Activated CD4-positive, alpha-beta T cell treated with anti-CD3 and anti-CD28 coated beads, Interleukin-2, Interleukin-6, amounts not matched to agents 100 ng/mL and 50 ng/mL, durations not matched to agents 16 hours and 8 hours (primary cell): ENCODE measurements at places on chromosomes 12 and 14.

DNA sequence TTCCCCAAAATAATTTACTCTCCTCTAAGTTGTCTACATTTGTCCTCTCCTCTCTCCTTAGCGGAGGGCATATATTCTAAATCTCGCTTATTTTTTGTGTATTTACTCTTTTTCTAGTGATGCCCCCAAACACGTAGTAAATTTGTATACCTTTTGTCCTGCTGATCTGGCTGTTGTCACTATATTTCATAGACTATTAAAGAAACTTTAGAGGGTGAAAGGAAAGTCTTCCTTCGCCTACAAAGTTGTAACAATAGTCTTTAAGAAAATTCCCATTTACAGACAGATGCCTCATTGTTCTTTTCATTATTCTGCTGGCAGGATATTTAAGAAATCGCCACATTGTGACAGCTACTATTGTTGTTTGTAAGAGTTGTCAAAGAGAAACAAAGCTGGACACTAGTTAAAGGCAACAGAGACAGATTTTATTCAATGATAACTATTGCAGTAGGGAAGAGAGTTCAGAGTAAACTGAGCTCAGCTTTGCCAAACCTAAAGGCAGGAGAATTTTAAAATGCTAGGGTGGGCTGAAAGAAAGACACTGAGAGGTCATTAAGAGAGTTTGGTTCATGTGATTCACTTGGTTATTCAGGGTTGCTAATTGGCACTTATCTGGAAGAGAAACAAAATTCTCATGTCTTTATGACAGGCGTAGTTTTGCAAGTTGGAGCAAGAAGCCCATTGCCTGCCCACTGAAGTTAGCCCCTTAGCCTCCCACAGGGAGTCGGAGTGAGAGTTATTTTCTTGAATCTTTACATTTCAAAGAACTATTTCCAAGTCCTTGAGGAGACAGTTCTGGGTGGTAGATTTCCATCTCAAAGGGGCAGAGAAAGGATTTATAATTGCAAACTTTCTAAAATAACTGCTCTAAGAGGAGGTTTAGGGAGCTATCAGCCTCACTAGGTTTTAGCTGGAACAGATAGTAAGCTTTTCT is 1272.5 kb upstream of the SEL1L start:
- DNase-seq = no peak

GRCh38 chr14:65414961-65415589 is 2.5 kb downstream of the FUT8 start:
- peak; percentile 36 for DNase-seq

- no peak for DNase-seq
Measured at GRCh38 chr12:108750526-108750925, 19.2 kb upstream of the CORO1C start.

- DNase-seq = no peak
Measured at GRCh38 chr12:113475451-113476175, 3.9 kb upstream of the LHX5 start.

GRCh38 chr12:52306731-52307130 is 14.5 kb downstream of the KRT83 start:
- no peak for DNase-seq

DNA sequence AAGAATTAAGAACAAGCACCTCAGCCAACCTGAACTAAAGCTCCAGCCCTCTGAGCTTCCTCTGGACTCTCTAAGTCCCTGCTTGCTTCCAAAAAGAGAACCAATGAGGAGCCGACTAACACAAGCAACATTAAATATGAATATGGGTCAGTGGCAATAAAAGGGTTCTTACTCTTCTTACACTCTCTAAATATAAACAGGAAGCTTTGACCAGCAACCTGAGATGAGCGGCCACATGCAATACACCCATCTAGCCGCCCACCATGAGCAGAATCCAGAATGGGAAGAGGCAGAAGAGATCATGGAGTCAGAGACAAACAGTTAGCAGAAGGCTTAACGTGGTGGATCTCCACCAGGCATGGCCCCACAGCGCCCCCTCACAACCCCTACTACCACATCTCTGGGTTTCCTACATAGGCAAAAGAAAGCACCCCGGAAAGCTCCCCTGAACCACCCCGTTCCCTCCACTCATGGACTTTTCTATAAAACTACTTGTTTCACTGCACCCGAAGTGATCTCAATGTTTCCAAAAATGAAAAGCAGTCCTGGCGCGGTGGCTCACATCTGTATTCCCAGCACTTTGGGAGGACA is 59.4 kb downstream of the TTC7B start:
- no peak for DNase-seq

- DNase-seq = peak; percentile 53
Measured at GRCh38 chr12:57216014-57216911, at the start of gene NXPH4. Gene NXPH4, plus strand, starts transcription at chr12:57216794. Its CDS starts 176 bp downstream, at chr12:57216970.
